ENCODE measurements at places on chromosomes 4 and X.

- peak; percentile 42 for DNase-seq
Measured at GRCh38 chr4:3369781-3370674, 71.7 kb upstream of the HGFAC start.

DNA sequence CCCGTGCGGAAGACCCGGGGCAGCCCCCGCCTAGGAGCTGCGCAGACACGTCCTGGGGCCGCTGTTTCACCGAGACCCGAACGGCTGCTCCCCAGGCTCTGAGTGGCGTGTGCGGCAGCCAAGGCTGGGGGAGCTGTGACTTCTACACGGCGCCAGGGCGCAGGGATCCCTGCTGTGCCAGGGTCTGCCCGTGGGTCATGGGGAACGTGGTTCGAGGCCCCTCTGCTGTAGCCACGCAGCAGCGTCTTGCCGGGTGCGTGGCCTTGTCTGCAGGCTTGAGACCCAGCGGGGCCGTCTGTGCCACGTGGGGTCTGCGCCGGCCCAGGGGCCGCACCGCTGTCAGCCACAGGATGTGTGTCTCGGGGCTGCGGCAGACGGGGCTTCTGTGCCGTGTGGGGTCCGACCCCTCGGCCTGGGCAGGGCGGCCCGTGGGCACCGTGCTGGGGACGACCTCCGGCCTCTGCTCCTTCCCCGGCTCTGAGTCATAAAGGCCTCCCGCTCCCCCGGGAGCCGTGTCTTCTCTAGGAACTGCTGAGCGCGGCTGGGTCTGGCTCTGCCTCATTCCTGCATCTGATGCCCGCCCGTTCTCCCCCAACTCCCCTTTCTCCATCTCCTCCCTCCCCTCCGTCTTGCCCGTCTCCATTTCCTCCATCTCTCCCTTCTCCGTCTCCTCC, 12.7 kb upstream of the GTPBP6 start:
- no peak for DNase-seq

GRCh38 chr4:42845586-42845985, 46.9 kb upstream of the GRXCR1 start:
- DNase-seq = no peak

DNA sequence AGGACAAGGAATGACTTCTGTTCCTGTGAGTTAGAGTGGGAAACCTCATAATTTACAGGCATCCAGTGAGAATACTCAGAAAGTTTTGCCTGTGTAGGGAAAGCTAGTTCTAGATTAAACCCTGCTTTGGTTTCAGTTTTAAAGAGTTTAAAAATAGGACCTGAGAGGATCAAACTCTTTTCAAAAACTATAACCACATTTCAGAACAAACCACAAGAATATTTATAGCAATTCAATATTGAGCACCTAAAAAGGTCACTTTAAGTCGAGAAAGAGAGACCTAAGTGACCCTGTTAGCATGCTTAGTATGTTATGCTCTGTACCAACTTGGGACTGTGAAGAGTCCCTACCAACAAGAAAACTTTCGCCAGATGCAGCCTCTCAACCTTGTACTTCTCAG, 17.4 kb upstream of the PWWP3B start:
- no peak for DNase-seq

- no peak for DNase-seq
Measured at GRCh38 chr4:80875642-80876041, 154.9 kb upstream of the BMP3 start.

DNA sequence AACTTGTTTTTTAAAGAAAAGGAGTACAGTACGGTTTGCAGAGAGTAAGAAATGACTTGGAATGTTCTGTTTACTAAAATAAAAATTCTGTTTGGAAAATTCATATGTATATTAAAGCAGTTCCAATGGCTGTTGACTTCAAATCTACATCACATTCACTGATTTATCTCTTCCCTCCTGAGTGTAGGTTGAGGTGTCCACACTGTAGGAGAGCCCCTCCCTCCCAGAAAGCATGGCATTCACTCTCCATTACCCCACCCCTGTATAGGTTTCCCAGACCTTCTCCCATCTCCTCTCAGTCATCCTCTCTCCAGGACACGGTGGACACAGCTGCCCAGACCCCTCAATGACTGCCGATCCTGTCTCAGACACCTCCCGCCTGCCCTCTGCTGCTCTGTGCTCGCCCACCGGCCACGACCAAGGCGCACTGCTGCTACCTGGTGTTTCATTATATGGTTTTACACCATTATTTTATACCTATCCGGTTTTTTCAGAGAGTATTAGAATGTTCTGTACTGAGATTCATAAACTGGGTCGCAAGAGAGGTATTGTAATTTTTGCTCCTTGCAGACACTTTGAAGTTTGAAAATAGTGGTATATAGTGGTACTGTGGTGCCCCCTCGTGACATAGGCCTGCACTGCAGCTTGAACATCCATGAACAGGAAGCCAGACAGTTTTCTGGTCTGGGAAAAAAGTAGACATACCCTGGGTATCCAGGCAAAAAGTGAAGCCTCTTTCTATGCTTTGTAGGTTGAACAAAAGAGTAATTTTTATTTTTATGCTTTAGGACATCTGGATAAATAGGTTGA, 38.8 kb upstream of the BEX4 start:
- DNase-seq = no peak

DNA sequence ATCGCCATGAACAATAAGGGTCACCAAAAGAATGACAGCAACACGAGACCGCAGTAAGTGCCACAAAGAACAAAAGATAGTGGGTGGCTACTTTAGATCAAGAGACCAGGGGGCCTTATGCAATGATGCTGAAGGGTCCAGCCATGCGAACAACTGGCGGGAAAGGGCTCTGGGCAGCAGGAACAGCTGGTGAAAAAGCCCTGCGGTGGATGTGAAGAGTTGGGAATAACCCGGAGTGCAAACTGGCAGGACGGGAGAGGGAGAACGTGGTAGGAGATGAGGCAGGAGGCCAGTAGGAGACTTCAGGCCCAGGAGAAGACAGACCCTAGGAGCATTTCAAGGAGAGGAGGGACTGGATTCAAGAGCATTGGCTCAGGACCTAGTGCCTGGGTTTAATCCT, 120.2 kb downstream of the AFAP1 start:
- no peak for DNase-seq

- peak; percentile 12 for DNase-seq
Measured at GRCh38 chr4:82753725-82754410, 44.7 kb downstream of the SCD5 start.

DNA sequence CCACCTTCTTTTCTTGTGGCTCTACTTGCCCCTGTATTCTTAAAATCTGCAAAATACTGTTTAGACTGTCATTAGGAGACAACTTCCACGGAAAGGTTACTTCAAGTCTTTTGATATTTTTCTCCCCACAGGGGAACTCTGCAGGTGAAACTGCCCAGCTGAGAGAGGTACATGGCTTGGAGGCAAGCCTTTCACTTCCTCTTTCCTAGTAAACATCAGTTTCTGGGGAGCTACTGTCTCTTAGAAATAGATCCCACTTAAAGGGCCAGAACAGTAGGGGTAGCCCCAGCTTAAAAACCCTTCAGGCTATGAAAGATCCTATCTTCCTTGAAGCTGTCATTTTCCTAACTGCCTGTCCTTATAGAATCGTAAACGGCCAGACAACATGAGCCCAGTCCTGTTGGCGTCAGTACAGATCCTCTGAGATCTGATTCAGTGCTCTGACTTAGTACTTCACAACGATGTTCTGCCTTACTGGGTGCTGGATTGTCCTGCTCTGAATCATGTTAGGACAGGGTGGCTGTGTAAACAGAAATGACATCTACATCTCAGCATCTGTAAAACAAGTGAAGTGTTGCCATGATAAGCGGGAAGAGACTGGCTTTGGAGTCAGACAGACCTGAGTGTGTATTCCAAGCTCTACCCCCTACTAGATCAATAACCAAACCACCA, 102.1 kb downstream of the ITIH6 start:
- DNase-seq = no peak

DNA sequence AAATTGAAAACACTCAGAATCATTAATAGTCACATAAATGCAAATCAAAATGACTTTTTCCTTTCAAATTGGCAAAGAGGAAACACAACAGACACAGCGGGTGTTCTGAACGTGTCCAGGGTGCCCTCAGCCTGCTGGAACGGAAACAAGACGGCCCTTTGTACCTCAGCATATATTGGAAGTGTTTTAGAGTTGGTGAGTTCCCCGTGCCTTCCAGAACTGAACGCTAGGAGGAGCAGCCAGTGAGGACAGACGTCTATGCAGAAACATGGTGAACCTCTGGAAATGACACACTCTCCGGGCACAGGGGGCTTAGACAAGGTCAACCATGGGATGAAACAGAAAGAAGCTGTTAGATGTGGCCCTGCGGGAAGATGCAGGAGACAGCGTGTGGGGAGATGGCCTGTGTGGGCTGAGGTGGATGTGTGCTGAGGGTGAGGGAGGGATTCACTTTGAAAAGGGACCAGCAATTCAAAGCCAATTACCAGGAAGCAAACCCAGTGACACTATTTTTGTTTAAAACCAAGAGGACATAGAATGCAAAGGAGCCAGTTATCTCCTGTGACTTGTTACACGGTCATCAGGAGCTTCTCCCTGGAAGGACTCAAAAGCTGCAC, 40.4 kb downstream of the RNF212 start:
- DNase-seq = no peak

- DNase-seq = no peak
Measured at GRCh38 chr4:7410446-7410845, 24.3 kb downstream of the PSAPL1 start.

- DNase-seq = no peak
Measured at GRCh38 chr4:104942990-104943743, 203.5 kb upstream of the TET2 start.

DNA sequence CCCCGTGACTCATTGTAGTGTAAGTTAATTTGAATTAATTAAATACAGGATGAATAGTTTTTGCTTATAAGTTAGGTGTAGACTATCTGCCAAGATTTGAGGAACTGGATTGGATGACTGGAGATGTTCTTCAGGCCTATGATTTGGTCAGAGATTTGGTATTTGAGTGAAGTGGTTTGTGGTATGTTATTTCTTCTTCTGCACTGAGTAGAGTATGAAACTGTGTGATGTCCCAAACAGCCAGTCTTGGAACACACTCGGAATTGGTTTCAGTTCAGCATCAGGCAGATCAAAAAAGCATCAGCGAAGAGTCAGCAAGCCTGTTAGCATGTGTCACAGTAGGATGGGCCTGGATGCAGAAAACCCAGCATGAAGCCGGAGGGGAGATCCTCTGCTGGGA, 294.1 kb downstream of the ARHGAP10 start:
- DNase-seq = no peak

Measured in caudate nucleus (tissue), 63 donors.